ENCODE measurements at places on chromosomes 3 and 15.

- DNase-seq: no peak
These were observed 135.6 kb upstream of the STAC start for GRCh38 chr3:36244728-36245127.

DNA sequence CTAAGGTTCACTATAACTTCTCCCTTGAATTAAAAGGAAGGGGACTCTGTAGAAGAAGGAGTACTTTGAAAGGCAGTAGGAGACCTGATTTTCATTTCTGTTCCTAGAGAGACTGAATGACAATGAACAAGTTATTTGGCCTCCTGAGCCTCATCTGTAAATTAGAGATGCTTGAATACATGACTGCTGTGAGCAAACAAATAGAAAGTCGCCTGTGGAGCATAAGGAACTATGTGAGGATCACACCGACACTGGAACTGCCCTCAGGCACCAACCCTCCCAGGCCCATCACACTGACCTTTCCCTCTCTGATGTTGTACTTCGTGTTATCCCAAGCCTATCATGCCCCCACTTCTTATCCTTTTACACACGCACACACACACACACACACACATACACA lies 48.6 kb downstream of the IMPG2 start:
- DNase-seq: no peak

DNA sequence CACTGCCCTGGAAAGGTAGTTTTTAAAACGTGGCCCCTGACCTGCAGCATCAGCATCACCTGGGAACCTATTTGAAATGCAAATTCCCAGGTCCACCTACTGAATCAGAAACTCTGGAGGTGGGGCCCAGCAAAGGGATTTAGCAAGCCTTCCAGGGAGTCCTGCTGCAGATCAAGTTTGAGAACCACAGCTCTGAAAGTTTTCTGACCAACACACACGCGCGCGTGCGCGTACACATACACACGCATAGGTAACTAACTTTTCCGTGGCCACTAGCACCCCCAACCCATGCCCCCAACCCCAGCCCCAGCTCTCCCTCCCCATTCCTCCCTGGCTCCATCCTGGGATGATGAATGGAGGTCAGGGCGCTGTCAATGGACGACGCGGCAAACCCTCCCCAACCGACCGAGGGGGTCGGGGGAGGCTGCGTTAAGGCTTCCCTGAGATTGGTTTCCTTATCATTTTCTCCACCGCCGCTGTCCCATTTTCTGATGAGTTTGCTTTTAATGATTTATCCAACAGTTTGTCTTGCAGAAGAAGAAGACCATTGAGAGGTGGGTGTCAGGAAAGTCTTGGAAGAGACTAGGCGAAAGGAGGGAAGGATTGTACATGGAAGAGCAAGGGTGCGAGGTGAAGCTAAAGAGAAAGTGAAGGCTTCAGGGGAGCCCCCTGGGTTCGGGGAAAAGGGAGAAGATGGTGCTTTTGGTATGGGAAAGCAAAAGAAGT lies 590 bp upstream of the BOC start:
- no peak for DNase-seq

DNA sequence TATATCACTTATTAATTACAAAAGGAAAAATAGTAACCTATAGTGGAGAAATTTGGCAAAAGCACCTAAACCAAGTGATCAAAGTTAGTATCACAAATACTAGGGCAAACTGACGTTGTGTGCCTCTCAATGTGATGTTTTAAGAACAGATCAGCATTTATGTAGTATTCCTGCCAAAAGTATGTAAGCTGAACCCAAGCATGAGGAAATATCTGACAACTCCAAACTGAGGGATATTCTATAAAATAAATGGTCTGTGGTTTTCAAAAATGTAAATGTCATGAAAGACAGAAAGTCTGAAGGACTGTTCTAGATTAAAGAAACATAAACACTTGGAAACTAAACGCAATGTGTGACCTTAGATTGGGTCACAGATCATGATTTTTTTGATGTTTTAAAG lies 34.3 kb upstream of the PIK3CA start:
- DNase-seq: no peak

- no peak for DNase-seq
These were observed 39.3 kb upstream of the PTPRG start for GRCh38 chr3:61522060-61522459.

DNA sequence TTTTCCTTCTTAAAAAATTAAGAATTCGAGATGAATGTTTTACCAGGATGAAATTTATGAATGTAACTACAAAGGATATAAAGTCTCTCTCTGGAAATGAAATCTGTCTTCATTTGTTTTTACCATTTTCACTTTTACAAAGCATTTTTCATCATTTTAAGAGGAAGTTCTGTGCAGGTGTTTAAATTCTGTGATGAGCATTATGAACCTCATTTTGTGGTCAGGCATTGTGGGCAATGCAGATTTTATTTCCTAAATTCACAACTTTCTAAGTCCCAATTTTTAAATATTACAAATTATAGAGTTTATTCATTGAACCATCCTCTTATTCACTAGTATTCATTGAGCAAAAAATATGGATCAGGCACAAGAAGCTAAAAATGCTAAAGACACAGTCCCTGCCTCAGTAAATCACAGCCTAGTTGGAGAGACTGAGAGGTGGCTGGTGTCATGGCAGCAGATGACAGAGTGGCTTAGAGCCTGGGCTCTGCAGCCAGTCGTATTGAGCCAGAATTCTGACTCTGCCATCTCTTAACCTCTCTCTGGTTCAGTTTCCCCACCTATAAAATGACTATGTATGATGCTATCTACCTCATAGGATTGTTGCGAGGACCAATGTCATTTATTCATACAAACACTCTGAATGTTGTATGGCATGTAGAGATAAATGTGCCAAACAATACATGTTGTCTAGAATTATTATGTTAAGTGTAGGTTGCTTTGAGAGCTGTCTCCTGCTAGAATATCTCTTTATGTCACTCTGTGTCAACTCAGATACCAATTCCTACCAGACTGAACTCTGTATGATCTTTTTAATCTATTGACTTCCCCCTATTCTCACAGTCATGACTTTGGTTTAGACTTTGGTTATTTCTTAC lies 7.5 kb upstream of the TGFBR2 start:
- no peak for DNase-seq

DNA sequence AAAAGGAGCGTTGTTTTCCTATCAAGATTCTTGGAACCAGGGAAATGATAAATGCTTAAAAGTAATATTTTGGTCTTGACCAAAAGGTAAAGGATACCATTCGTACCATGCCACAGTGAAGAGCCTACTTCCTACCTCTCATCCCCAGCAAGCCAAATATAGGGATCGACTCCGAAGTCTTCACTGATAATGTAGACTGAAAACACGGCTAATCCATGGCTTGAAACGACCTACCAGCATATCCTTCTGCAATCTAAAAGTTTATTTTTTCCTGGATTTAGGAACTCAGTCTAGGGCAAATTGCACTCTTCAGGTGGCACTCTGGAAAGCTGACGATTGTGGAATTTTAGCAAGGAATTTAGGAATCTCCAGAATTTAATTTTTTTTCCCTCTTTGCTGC lies 1.9 kb upstream of the SEMA6D start:
- DNase-seq: no peak

- no peak for DNase-seq
These were observed 7.4 kb downstream of the WNT7A start for GRCh38 chr3:13872451-13872850.

DNA sequence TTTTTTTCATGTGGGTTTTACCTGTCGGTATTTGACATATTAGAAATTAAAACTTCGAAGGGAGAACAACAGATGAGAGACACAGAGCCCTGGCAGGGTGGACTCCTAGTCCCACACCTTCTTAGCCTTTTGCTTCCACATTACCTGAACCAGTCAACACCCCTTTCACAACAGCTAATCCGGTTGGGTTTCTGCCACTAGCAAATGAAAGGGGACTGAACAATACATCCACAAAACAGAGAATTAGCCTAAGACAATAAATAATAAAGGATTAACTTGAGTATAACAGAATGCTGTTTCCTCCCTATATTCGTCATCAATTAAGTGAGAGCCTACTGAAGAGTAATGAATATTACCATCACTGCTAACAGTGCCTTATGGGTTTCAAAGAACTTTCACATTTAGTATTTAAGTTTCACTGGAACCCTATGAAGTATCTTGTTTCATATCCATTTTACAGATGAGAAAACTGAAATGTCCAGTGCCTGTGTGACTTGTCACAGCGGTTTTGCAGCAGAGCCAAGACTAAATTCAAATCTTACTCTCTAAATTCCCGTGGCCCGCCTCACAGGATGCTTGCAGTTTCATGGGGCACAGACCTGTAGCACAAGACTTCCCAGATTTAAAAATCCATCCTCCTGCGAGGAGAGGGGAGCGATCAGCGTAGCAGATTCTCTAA lies 1.0 kb upstream of the RAB8B start:
- no peak for DNase-seq

- no peak for DNase-seq
These were observed 20.7 kb downstream of the TIMP4 start for GRCh38 chr3:12138044-12138443.

DNA sequence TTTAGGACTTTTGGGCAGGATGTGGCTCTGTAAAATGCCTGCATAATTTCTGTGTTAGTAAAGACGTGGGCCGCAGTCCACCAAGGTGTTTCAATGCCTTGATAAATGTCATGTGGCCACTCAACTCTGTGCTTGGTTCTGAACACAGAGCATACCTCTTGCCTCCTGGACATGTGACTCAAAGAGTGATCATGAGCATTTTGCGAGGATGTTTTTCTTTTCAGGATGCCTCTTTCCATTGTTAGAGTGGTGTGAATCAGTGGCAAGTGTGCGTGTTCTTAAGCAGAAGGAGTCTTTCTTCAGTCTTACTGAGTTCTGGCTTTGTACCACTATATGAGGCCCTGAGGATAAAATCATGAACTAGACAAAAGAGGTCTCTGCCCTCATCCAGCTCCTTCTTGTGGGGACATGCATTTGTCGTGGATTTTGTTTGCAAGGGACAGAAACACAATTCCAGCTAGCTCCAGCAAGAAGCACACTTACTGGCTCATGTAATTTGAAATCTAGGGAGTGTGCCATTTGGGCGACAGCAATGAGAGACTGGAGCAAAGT lies 363.4 kb downstream of the LRTM1 start:
- DNase-seq: no peak

DNA sequence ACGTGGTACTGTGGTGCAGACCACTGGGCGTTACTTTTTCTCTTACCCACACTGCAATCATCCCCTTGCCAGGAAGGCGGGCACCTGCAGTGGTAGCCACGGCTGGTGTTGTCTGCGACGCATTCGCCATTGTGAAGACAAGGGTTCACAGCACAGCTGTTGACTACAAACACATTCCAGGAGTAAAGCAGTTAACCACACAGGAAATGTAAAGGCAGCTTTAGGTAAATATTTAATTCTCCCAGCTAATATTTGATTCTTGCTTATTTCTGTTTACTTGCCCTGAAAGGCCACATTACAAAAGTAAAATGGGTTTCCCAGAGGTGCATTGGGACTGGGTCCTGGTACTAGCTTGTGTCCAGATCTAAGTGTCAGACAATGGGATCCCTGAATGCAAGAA lies 45.4 kb downstream of the HEG1 start:
- DNase-seq: no peak

DNA sequence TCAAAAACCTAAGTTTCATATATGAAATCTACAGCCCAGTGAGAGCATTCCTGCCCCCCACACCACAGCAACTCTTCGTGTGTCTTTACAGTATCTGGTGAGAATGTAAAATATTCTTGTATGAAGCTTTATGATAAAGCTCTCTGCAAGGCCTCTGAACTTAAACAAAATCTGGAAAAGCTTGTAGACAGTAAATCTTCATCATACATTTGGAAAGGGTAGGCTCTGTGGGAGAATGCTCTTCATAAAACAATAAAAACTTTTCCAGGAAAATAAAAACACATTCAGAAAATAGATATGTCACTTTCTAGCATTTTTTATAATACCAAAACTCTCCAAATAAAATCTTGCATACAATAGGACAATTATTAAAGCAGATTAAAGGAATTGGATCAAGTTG lies 1009.5 kb downstream of the NAALADL2 start:
- no peak for DNase-seq

- no peak for DNase-seq
These were observed 36.0 kb downstream of the FOXP1 start for GRCh38 chr3:71547249-71548198.

DNA sequence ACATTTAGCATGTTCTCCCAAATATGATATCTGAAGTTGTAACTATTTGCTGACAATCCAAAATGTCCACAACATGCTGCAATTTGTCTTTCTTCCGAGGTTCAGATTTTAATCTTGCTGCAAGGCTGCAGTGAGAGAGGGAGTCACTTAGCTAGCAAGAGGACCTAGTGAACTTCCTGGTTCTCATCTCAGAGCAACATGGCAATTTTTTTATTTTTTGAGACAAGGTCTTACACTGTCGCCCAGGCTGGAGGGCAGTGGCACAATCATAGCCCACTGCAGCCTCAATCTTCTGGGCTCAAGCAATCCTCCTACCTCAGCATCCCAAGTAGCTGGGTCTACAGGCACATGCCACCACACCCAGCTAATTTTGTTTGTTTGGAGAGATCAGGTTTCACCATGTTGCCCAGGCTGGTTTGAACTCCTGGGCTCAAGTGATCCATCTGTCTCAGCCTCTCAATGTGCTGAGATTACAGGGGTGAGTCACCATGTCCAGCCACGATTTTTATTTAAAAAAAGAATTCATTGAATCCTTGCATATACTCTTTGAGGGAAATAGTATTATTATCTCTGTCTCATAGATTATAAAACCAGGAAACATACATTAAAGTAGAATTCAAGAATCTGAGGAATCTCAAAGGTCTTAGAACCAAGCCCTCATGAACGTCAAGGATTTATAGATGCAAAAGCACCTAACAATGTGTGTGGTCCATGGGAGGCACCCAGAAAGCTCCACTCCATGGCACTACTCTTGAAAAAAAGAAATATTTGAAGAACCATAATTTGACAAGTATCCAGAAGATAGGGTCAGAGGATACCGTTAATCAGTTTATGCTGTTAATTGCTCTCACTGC lies 9.1 kb downstream of the HDC start:
- peak; percentile 37 for DNase-seq

GRCh38 chr15:26242565-26243071 lies 379.5 kb upstream of the ATP10A start:
- no peak for DNase-seq

DNA sequence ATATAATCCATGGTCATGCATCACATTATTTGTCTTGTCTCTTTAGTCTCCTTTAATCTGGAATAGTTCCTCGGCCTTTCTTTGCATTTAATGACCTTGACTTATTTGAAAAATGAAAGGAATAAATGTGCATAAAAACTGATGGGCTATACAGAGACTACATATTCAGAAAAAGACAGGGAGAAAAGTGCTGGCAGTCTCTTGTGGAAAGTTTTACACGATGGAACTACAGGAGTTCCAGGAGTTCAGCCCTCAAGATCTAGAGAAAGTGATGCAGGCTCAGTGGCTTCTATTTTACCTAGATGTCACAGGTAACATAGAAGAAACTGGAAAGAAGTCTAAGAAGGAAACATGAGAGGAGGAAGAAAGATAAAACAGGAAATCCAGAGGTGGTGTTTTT lies 7.6 kb upstream of the ABTB1 start:
- DNase-seq: no peak

DNA sequence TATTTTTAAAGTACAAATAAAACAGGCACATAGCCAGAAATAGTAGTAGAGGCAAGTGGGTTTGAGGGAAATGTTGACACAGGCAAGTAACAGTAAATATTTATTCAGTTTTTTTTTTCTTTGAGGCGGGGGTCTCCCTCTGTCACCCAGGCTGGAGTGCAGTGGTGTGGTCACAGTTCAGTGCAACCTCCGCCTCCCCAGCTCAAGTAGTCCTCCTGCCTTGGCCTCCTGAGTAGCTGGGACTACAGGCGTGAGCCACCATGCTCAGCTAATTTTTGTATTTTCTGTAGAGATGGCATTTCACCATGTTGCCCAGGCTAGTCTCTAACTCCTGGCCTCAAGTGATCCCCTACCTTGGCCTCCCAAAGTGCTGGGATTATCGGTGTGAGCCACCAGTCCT lies 43.5 kb downstream of the PHLDB2 start:
- no peak for DNase-seq

Data from AG04450 (cell line).